ENCODE measurements at places on chromosomes 16 and 17.

GRCh38 chr16:23433261-23433920, 19.6 kb downstream of the COG7 start:
- DNase-seq, result no peak

GRCh38 chr16:68299571-68300453, 10.9 kb downstream of the SLC7A6OS start:
- no peak for DNase-seq

DNA sequence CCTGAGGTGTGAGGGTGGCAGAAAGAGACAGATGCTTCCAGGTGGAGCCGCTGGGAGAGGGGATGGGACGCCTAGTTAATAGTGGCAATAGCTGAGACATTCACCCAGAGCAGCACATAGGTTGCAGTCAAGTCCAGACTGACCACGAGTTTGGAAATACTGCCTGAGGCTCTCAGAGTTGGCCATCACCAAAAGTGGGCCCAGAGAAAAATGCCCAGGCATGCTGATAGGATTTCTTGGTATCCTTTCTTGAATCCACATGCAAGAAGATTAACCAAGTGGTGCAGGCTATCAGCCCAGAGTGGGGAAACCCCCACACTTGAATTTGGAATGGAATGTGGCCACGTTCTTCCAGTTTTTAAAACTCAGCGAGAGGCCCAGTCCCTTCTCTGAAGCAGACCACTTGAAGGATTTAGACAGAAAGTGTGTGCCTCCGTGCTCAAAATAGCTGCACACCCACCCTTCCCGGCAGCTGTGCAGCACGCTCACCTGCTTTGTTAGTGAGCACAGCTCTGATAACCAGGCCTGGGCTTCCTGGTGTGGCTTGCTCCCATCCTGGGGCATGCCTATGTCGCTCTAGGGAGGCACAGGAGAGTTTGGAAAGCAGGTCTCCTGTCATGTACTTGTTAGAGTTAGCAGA, 35.7 kb downstream of the PLD6 start:
- peak; percentile 25 for DNase-seq

- no peak for DNase-seq
Measured at GRCh38 chr17:8909586-8910270, 42.3 kb upstream of the PIK3R6 start.
